ENCODE measurements at places on chromosomes 12 and 14.

- no peak for DNase-seq
Measured at GRCh38 chr12:14774906-14775635, 28.2 kb downstream of the WBP11 start.

DNA sequence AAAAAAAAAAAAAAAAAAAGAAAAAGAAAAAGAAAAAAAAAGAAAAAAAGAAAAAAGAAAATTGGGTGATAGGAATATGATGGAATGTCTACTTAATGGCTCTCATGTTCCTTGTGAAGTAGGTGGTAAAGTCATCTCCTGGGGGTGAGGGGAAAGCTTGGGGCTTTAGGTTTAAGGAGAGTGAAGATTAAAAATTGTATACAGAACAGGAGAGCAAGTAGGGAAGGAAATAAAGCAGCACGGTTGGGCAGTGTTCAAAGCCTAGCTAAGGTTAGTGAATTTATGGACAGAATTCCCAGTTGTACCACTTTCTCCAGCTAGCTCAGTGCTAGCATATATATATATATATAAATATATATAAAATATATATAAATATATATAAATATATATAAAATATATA lies 40.0 kb upstream of the SLC2A13 start:
- DNase-seq: peak; percentile 7

- no peak for DNase-seq
Measured at GRCh38 chr12:14561677-14562238, 5.9 kb downstream of the PLBD1 start.

DNA sequence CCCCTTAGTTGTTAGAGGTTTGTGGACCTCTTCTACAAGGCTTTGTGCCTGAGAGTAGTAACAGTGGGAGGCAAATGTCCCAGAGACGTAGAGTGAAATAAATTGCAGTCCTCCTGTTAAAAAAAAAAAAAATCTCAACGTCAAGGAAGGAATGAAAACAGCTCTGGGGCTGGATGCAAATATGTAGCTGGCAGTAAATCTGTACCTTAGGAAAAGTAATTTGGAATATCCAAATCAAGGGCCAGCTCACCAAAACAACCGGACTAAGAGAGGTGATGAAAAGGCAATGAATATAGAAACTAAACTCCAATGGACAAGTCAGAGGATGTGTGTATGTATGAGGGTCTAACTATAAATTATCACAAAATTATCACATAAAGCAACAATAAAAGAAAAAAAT lies 27.0 kb downstream of the SINHCAF start:
- no peak for DNase-seq

DNA sequence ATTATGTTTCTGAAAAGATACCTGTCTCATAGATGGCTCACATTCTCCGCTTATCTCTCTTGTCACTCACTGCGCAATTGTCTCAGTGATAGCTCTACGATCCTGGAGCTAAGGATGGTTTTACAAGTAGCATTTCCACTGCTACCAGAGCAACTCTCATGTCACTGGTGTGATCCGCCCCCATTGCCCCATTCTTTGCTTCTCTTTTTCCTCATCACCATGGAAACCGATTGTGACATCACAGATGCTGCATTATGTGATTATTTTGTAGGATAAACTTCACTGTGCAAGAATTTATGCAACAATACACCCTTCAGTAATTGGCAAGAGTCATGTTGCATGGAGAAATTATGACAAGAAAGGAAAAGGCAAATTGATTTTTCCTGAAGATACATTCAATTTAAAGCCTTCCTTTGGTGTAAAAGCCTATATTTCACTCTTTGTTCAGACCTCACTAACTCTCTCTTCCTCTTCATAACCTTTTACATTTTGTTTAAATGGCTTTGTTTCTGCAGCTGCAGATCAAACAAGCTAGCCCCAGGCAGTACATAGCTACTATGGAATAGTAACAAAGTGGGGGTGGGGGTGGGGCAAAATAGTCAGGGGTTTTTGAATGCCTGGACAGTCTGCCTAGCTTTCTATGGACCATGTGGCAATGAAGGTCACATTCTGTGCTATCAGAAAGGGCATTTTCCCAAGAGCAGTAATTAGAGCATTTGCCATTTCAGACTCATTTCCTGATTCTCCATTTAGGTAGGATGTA lies 539.8 kb downstream of the NRXN3 start:
- no peak for DNase-seq

DNA sequence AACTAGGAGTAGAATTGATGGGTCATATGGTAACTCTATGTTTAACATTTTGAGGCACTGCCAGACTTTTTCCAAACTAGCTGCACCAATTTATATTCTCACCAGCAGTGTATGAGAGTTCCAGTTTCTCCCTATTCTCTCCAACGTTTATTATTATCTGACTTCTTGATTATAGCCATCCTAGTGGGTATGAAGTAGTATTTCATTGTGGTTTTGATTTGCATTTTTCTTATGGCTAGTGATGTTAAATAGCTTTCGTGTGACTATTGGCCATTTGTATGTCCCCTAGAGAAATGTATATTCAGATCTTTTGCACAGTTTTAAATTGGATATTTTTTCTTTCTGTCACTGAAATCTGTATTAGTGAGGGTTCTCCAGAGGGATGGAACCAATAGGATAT lies 37.8 kb downstream of the HELB start:
- DNase-seq: no peak

DNA sequence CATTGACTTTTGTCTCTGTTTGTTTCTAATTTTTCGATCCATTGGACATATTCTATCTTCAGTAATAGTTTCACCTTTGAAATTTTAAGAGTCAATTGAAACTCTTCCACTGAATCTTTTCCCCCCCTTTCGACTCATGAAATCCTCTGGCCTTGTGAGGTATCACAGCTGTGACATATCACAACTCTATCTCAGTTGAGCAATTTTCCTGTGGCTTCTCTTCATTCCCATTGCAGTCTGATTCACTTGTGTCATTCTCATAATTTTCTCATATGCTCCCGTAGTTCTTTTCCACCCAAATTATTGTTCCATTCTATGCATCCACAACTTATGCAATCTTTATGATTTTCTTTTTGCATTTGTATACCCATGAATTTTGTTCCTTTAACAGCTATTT lies 261.6 kb downstream of the DACT1 start:
- no peak for DNase-seq

GRCh38 chr12:128178565-128178964 lies 88.4 kb upstream of the TMEM132C start:
- no peak for DNase-seq

GRCh38 chr14:104253223-104253822 lies 114.9 kb downstream of the KIF26A start:
- no peak for DNase-seq

Measured in K562 (cell line).